ENCODE measurements at places on chromosomes 4 and X. TPM values are rescaled to one million over a fixed set of nuclear protein-coding genes. Genes with fewer than 3 reads are reported as not detected.

The STAP1 gene
- 0.75 TPM for total RNA-seq

The RAB39B gene
- total RNA-seq = 1.2 TPM

The NONO gene
- 323 TPM for total RNA-seq

The CPZ gene
- total RNA-seq = 6.3 TPM

The SHISA3 gene
- 0.58 TPM for total RNA-seq

The RAB40A gene
- 0.92 TPM for total RNA-seq

The SPANXN3 gene
- not detected for total RNA-seq

The PCDH10 gene
- 1.0 TPM for total RNA-seq

The HHIP gene
- 9.5 TPM for total RNA-seq

Measured in mucosa of gallbladder (tissue), 1 donor.